H1 (cell line): ENCODE measurements at places on chromosomes 6 and 20. TPM values are rescaled to one million over a fixed set of nuclear protein-coding genes. Genes with fewer than 3 reads are reported as not detected.

GSTA2 gene
- not detected in 2 replicates for total RNA-seq

DAAM2 gene
- total RNA-seq = 2.9 TPM in 2 replicates

DNA sequence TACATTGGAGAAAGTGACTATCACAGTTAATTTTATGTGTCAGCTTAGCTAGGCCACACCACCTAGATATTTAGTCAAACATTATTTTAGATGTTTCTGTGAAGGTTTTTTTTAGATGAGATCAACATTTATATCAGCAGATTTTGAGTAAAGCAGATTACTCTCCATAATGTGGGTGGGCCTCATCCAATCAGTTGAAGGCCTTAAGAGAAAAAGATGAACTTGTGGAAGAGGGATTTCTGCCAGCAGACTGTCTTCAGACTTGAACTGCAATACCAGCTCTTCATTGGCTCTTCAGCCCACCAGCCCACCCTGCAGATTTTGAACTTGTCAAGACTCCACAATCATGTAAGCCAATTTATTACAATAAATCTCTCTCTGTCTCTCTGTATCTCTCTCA is 25.1 kb upstream of the FBXO30 start:
- DNase-seq = no peak

DNA sequence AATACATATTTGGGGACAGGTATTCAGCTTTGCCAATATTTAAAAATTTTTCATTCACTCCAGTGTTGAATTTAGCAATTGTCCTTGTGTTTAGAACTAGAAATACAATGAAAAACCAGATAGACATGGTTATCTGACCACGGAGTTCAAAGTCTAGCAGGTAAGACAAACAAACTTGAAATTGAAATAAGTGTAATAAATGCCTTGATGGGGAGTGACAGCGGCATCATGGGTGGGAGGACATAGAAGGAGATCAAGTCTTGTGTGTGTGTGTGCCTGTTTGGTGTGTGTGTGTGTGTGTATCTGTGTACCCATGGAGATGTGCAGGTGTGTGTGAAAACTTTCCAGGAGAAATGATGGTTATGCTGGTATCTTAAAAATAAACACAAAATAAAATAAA is 750.0 kb upstream of the CITED2 start:
- no peak for DNase-seq

SCUBE3 gene
- 1.0 TPM in 2 replicates for total RNA-seq

GRCh38 chr20:50467718-50468356 is 42.3 kb upstream of the PTPN1 start:
- DNase-seq = no peak

GRCh38 chr20:47027042-47027441 is 132.4 kb downstream of the EYA2 start:
- DNase-seq = no peak

RCAN2 gene
- 8.1 and 8.5 TPM in 2 replicates for total RNA-seq

DNA sequence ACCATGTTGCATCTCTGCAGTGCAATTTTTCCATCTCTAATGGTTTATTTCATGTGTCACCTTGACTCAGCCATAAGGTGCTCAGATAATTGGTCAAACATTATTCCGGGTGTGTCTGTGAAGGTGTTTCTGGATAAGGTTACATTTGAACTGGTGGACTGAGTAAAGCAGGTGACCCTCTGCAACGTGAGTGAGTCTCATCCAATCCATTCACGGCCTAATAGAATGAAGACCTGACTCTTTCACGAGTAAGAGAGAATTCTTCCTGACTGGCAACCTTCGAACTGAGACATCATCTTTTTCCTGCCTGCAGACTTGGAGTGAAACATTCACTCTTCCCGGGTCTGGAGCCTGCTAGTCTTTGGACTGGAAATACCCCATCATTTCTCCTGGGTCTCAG is 77.1 kb upstream of the SLC22A23 start:
- no peak for DNase-seq

GRCh38 chr20:15205028-15205427 is 867.6 kb upstream of the FLRT3 start:
- DNase-seq = no peak

GRCh38 chr20:62186887-62187866 is 4.3 kb downstream of the MTG2 start:
- DNase-seq = no peak

DNA sequence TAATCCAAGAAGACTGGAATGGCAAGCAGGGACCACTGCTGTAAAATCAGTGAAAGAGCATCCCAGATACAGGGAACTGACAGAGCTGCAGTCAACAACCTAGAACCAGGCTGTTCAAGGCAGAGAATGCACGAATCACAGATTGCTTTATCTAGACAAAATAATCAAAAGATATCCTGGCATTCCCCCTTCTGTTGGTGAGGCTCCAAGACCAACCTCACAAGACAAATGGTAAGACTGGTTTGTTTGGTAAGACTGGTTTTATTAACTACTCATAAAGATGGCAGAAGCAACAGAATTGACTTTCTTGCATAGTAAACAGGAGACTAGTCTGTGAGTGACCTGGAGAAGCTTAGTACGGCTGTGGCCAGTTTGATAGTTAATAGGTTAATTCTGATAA is 88.8 kb upstream of the AHI1 start:
- no peak for DNase-seq

- DNase-seq = no peak
Measured at GRCh38 chr20:50001784-50002311, 19.1 kb downstream of the SNAI1 start.

LBP gene
- total RNA-seq = 0.48 and 0.63 TPM in 2 replicates

DNA sequence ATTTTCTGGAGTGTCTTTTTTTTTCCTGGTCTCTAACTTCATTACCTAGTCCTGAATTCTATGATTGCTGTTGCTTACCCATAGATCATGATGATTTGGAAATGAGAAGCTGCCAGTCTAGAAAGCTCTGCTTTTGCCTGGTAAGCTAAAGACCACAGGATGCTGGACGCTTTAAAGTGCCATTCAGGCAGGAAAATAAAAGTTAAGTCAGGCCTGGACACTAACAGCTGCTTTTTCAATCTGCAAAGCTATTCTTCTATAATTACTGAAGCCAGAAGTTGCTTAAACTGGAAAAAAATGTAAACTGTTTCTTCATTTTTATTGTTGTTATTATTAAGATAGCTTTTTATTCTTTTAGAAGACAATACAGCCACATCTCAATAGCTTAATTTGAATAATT is 129.8 kb upstream of the SPACA1 start:
- DNase-seq = no peak

DNA sequence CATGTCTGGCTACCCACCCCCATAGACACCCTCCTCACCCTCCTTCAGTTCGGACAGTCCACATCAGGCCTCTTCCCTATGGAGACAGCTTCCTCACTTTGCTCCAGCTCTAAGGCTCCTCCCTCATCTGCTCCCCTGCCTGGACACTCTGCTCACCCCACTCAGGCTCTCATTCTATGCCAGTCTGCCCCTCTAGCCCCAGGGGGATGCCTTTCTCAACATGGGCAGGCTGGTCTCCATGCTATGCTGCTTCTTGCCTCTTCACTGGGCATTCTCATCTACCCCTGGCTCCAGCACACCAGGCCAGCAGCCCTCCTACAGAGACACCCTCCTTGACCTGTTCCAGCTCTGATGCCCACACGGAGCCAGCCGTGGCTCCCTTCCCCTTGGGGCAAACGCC is at the start of gene WFDC8:
TSS of gene WFDC8 (minus strand) at position 101 of the 400 bp plus-strand sequence. CDS start at position 64, 37 bp downstream.
- no peak for DNase-seq
